ENCODE measurements at places on chromosomes 1 and 21.
A peak's percentile ranks its signal among the peaks of the same experiment; 100 is the strongest.

DNA sequence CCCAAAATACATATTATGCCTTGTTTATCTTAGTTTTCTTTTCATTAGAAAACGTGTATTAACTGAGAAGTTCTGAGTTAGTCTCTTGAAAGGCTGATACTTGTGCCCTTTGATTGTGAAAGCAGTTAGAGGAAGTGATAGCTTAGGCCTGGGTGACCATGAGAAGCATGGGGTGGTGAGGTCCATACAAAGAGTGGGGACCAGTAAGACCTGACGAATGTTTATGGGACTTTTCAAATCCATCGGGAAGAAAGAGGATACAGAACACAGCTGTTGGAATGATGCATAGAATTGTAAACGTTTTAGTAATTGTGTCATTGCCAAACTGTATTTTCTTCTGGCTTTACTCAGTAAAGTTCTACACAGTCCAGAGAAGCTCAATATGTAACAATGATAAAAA is 259.8 kb downstream of the LMO4 start:
- DNase-seq, result peak; percentile 25

- DNase-seq, result no peak
Observed at GRCh38 chr1:54581621-54582035, 33.6 kb downstream of the ACOT11 start.

- DNase-seq, result no peak
Observed at GRCh38 chr1:58885998-58886397, 102.2 kb upstream of the JUN start.

DNA sequence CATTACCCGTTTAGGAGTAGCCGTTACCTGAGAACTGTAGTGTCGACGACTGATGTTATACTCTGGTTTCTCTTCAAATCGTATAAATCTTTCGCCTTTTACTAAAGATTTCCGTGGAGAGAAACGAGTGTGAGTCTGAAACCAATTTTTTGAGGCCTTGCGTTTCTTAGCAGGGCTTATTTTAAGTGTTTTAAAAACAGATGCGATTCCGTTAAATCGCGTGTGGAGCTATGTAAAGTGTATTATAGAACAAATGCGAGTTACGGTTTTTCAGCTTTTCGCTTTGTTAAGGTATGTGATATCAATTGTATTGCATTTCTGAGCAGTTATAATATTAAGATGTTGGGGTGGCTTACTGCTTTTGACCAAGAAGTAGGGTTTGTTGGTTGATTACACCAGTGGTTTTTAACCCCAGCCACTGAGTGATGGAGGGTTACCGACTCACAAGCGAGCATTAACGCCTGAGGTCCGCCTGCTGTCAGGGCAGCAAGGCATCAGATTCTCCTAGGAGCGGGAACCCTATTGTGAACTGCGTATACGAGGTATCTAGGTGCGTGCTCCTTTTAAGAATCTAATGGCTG is 18.0 kb downstream of the KIAA2013 start:
- DNase-seq, result peak; percentile 99

DNA sequence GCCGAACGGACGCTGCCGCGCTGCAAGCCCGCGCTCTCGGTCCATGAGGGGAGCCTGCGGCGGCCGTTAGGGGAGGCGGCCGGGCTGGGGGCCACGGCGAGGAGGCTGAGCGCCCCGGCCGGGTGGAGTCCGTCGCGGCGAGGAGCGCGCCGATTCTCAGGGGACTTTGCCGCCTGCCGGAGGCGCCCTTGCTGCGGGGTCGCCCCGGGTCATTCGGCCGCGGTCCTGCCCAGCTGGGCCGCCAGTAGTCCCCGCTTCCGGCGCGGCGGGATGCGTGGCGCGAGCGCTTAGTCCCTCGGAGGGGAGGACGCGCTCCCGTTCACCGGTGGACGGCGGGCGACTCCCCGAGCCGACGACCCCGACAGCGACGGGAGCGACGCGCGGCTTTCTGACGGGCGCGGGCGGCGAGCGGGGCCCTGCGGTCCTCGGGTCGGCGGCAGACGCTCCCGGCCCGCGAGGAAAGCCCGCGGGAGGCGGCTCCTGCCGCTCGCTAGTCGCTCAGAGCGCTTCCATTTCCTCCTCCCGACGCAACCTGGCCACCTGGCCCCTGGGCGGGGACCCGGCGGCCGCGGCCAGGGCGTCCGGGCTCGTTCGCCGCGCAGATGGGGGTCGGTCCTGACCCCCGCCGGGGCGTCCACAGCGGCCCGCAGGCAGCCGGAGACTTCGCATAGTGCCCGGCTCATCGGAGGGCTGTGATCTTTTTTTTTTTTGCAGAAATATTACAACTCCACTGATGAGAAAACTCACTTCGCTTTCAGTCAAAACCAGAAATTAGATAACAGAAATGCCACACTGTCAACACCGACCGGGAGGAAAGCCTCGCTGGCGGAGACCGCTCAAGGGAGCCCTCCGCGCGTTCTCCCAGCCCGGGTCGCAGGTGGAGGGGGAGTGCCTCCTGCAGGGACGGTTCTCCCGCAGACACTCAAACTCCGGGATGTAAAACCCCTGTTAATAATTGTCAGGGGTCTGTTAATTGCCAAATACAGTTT is 641 bp upstream of the ZBTB21 start:
- peak; percentile 28 for DNase-seq

Data from suppressor macrophage treated with lipopolysaccharide for 1 hour (primary cell).